ENCODE measurements at places on chromosomes 13 and 19.
A peak's percentile ranks its signal among the peaks of the same experiment; 100 is the strongest.

- peak; percentile 97 for DNase-seq
Observed at GRCh38 chr19:5686647-5687359, 3.3 kb upstream of the RPL36 start.

DNA sequence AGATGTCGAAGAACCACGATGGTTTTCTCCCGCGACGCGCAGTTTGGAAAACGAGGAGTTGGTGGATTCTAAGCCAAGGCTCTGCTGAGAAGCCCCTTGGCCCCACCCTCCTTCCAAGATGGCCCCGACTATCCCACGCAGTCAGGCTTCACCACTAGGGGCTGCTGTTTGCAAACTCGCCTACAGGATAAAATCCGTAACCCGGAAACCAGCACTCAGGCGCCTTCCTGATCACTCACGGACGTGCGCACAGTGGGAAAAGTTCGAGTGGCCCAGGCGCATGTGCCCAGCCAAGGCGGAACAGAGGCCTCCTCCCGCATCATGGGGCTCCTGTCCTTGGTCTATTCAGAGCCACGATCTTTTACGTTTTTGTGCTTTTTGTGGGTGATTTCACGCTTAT is 19.2 kb upstream of the UQCR11 start:
- DNase-seq: peak; percentile 65

DNA sequence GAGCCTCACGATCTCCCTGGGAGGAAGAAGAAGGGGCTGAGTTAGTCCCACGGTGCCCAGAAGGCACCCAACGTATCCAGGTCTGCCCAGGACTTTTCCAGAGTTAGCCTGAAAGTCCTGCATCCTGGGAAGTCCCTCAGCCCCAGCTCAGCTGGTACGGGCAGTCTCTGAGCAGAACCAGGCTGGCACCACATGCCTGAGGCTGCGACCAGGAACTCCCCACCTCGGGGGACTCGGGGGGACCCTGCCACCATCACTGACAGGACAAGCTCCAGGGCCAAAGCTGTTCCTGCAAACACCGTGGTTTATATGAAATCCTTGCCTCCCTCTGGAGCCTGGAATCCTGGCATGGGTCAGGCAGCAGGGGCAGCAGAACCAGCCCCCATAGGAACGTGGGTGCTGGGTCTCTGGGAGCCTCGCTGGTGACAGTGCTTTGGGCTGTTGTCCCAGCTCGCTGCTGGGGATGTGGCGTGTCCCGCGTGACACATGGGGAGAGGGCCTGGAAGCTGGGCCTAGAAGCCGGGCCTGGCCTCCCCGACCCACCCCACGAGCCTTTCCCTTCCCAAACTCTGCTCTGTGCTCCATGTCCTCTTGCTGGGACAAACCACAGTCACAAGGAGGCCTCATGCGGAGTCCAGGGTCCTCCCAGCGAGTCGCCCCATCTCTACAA is 55.5 kb downstream of the GNG7 start:
- no peak for DNase-seq

- no peak for DNase-seq
Observed at GRCh38 chr13:77786695-77787287, 89.3 kb downstream of the SLAIN1 start.

DNA sequence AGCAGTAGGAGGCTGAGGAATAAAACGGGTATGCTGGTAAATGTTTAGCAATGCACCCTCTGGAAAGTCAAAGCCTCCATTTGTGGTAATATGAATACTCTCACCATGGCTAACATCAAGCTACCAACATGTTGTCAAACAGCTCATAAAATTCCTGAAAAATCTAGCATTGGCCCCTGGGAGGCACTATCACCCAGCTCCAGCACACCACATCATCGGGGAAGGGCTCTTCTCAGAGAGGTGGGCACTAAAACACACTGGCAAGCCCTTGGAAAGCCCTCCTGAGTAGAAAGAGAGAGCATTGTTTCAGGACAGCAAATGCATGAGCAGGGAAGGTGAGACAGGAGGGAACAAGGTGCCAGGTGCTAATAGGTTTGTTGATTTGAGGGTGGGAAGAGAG is 53.9 kb upstream of the FLT1 start:
- no peak for DNase-seq

- DNase-seq: no peak
Observed at GRCh38 chr13:43389573-43389972, 366.2 kb downstream of the DNAJC15 start.

DNA sequence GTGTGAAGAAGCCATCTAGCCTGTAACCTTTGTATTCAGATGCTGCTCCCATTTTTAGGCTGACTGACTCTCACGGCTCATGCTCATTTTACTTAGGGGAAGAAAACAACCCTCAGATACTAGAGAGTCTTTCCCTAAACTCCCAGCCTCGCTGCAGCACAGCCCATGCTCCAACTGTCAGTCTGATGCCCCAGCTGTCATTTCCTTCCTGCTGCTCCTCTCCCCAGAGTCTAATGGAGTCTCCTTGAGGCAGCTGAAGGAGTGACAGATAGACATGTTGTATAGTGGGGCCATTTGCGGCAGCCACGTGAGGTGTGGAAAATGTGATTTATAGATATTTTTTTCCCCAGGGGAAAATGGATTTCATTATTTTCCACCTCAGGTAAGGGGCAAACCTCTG is 59.2 kb upstream of the OLFM4 start:
- DNase-seq: no peak

GRCh38 chr19:55441319-55441691 is 1.8 kb downstream of the SHISA7 start:
- no peak for DNase-seq

DNA sequence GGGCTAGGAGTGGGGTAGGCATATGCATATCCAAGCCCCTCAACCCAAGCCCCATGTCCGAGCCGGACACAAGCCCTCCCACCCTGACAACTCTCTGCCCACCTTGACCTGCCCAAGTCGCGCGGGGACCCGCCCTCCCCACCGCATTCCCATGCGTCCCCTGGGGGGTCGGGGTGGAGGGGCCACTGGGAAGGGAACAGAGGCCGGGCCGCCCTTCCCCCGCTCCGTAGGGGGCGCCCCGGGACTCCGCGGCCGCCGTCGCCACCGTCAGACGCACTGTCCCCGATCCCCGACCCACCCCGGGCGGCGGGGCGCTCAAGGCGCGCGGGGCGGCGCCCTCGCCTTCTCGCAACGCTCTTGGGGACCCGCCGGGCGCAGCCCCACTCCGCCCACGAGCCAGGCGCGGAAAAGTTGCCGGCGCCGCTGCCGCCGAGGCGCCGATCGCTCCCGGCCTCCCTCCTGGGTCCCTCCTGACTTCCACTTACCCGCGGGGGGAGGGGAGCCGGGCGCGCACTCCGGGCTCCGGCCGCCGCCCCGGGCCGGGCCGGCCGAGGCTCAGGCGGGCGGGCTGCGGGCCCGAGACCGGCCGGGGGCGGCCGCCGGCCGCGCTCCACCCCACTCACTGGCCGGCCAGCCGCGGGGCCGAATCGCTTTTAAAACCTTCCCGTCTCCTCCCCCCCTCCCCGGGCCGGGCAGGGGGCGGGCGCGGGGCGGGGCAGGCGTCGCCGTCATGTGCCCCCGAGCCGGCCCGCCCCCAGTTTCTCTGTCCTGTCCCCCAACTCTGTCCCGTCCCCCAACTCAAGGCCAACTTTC is 34.4 kb upstream of the NANOS3 start:
- peak; percentile 90 for DNase-seq

DNA sequence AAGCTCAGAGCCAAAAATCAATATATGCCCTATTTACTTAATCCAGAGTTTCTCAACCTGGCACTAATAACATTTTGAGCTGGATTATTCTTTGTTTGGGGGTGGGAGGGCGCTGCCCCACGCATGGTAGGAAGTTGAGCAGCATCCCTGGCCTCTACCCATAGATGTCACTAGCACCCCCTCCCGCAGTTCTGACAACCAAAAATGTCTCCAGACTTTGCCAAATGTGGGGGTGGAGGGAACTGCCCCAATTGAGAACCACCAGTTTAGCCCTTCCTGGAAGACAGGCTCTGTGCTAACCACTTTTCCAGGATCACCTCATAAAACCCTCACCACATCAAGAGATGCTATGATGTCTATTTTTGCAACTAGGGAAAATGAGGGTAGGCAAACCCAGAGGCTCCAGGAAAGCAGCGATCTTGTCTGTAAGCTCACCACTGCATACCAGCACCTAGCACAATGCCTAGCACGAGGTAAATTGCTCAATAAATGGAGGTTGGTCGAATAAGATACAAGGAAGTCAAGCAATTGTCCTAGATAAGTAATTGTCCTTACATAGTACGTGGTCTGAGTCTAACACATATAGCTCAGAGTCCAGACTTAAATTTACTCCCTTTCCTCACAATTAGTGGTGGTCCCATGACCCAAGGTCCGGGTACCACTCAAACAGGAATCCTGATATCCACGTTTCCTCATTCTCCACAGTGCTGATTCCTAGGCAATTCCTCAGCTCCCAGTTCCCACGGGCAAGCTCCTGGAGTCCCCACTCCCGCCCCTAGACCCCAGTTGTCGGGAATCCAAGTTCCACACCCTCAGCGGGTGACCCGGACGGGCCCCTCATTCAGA is 892 bp downstream of the TRIR start:
- peak; percentile 57 for DNase-seq

DNA sequence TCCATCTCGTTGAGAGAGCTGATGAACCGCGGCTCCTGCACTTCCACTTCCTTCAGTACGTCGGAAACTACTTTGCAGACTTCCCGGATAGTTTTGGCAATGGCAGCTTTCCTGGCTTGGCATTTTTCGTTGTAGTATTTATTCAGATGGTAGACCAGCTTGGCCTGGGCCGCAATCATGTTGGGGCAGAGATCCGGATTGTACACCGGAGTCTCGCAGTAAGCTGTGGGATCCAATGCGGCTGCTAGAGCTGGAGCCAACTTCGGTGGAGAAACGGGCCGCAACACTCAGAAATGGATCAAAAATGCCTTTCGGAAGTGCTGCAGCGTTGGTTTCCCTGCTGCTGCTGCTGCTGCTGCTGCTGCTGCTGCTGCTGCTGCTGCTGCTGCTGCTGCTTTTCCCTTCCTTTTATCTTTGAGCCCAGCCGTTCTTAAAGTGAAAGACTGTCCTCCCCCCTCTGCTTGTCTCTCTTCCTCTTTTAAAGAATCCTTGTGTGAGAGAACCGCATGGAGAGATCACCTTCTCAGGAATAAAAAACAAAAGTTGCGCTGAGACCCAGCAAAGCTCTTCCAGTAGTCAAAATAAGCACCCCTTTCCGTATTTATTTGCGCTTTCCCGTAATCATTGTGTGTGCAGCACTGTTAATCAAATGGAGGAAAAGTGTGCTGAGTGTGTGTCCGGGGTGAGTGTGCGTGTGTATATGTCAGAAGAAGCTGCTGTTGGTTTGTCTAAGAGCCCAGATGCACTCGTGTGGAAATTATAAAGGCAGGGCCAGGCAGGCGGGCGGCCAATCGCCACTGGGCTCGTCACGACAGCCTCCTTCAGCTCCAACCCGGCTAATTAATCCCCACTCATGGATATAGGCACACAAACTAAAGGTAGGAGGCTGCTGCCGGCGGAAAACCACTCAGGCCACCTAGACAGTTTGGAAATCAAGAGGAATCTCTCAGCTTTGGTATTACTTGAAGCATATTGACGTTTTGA is at the start of gene MAB21L1:
Gene MAB21L1 (minus strand): TSS at position 730 of the 984 bp plus-strand sequence. CDS start 551 bp downstream, at position 179.
- peak; percentile 86 for DNase-seq

GRCh38 chr13:43433691-43434141 is 353.1 kb downstream of the ENOX1 start:
- no peak for DNase-seq

DNA sequence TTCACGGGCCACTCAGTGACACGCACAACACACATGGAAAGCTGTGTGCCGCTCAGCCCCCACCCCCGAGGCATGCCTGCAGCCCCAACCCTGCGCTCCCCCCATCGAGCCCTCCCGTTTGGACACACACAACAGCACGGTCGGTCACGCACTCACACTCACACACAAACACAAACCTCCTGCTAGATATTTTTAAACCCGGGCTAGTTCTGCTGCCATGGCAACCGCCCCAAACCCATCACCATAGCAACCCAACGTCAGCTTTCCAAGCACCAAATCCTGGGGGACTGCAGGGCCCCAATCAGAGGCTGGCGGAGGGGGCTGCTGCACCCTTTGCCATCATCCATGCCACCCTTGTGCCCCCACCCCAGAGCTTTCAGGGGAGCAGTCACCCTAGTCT is 2.5 kb upstream of the NOVA2 start:
- DNase-seq: no peak

DNA sequence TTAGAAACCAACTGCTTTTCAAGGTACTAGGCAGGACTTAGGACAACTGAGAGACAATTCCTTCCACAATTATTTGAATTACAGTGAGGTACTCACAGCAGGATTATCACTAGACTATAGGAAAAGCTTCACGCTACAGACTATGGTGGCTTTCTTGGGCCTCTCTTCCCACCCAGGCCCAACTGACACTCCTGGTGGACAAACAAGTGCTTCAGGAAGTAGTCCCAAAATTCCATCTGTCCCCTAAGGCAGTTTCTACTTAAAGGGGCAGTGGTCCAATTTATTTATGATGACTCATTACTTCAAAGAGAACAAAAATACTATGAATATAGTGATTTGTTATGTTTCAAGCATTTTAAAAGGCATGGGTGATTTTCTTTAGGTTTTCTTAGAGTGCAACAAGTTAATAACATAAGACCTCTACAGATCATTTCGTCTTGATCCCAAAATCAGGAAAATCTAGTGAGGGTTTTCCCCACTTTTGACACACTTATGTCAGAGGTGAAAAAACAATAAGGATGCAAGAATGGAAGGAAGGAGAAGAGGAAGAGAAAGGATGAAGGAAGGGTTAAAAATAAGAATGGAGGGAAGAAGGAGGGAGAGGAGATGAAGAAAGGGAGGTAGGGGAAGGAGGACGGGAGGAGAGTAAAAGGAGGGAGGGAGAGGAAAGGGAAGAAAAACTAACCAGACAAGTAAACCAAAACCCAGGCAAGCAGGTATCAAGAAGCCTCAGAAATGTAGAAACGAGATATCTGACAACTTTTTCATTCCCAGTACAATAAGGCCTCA is 100.7 kb downstream of the SERP2 start:
- DNase-seq: peak; percentile 14

DNA sequence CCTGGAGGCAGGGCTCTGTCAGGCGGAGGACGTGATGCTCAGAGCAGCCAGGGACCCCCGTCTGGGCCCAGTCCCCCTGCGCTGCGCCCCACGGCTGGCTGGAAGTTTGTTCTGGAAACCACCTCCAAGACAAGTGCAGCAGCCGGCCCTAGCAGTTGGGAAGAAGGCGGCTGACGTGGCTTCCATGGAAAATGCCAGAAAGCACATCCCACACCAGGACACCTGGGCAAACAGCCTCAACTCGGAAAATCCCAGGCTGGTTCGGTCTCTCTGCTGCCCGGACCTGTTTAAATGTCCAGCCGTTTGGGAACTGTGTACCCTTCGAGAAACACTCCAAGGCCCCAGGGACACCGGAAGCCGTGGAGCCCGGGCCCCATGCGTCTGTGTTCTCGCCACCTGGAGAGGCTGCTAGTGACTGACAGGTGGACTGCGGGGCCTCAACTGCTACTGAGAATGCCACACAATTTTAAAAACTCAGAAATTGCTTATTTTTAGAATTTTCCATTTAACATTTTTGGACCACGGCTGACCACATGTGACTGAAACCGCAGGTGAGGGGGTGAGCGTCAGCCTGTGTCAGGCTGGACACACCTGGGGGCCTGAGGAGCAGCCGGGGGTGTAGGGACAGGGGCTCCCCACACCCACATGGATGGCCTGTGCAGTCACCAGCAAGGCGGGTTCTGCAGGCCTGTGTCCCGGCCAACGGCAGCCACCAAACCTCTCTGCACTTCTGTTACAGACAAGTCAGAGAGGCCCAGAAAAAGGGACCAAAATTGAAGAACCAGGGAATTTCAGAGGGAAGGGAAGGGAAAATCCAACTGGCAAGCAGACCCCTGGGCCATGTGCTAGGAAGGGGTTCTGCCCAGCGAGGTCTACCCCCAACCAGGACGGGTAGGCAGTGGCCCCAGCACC is 31.7 kb downstream of the RASA3 start:
- no peak for DNase-seq

- DNase-seq: no peak
Observed at GRCh38 chr13:112668924-112669323, 20.9 kb upstream of the ATP11A start.

- no peak for DNase-seq
Observed at GRCh38 chr13:65530688-65531087, 1699.4 kb downstream of the PCDH9 start.

All from AG20443 (cell line).